Stimulated activated CD8-positive, alpha-beta memory T cell treated with anti-CD3 and anti-CD28 coated beads, Interleukin-2, amount 100 ng/mL, for 1 hour (primary cell): ENCODE measurements at places on chromosomes 4 and X.

GRCh38 chrX:148872161-148872535 lies 371.7 kb downstream of the AFF2 start:
- no peak for DNase-seq

DNA sequence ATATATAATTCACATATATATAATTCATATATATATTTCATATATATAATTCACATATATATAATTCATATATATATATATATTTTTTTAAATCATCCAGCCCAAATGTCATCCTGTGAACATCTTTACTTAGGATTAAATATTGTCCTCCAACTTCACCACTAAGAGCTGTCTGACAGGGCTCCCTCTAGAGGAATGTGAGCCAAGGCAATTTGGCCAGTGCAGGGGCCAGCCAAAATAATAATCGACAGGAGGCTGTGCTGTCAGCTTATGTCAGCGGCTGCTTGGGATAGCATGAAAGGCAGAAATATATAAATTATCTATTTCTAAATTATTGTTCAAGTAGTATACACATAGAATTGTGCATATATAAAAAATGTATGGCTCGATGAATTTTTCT lies 29.5 kb downstream of the EGFL6 start:
- DNase-seq = no peak

GRCh38 chr4:15720851-15721250 lies 18.0 kb downstream of the BST1 start:
- DNase-seq = no peak

DNA sequence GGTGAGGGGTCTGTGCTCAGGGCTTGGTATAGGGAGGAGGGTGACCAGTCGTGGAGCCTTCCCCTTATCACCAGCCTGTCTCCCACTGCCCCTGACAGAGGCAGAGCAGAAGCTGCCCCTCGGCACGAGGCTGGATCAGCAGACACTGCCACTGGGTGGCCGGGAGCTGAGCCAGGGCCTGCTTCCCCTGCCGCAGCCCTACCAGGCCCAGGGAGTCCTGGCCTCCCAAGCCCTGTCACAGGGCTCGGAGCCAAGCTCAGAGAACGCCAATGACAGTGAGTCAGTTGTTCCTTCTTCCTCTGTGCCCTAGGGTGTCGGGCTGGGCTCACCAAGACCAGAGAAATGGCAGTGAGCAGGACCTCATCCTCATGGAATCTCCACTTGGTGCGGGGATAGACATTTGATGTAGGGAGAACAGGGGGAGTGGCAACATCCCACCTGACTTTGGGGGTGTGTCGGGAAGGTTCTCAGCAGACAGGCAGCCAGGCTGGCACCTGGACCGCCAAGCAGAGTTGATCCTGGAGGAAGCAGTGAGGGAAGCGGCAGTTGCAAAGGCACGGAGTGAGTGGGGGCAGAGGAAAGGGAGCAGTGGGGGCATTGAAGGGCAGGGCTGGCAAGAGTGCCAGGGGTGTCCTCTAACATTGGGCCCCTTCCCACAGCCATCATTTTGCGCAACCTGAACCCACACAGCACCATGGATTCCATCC lies 14.3 kb upstream of the UBA1 start:
- no peak for DNase-seq

DNA sequence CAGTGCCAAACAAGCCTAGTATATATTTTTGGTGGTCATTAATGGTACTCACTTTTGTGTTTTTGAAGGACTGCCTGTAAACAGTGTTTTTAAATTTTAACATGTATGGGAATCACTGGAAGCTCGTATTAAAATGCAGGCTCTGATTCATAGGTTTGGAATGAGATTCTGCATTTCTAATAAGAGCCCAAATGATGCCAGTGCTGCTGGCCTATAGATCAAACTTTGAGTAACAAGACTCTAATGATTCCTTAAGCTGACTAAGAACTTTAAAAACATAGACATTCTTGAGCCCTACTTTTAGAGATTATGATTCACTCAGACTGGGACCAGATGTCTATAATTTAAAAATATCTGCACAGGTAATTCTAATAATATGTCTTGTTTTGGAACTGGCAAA lies 823.2 kb upstream of the LCORL start:
- no peak for DNase-seq

- DNase-seq = no peak
Observed at GRCh38 chr4:62661821-62662220, 1461.7 kb downstream of the ADGRL3 start.

DNA sequence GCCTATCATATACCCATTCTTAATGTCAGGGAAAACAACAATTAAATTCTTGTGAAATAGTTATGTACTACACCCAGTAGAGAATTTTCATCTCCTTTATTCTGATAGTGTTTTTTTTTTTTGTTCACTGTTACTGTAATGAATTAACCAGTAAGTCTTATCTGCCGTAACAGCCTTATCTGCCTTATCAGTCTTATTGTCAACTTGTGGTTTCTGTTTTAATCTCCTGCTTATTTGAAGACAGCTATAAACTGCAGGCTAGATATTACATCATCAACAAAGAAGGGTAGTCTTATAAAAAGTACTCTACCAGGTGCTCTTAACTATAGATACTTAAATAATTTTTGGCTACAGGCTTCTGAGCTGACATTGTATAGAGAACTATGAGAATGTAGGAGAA lies 79.5 kb downstream of the MAGEB5 start:
- DNase-seq = no peak

- DNase-seq = no peak
Observed at GRCh38 chr4:37245391-37245954, 930 bp downstream of the NWD2 start.

GRCh38 chr4:8738471-8738931 lies 133.1 kb downstream of the HMX1 start:
- DNase-seq = no peak

GRCh38 chrX:19019996-19020395 lies 36.1 kb upstream of the PHKA2 start:
- DNase-seq = no peak

DNA sequence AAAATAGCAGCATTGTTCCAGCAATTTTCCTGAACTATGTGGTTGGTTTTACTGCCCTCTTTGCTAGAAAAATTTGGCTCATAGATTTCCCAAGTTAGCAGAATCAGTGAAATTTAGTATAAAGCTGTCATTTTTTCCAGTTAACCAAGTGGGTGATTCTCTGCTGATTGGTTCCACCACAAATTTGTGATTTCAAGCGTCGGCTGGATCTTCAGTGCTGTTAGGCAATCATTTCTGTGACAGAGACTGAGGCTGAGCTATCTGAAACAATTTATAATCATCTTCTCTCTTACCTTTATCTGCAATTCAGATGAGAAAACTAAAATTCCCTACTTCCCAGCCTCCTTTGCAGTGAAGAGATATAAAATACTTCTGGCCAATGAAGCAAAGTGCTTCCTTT lies 68.6 kb upstream of the OTUD4 start:
- DNase-seq = no peak

DNA sequence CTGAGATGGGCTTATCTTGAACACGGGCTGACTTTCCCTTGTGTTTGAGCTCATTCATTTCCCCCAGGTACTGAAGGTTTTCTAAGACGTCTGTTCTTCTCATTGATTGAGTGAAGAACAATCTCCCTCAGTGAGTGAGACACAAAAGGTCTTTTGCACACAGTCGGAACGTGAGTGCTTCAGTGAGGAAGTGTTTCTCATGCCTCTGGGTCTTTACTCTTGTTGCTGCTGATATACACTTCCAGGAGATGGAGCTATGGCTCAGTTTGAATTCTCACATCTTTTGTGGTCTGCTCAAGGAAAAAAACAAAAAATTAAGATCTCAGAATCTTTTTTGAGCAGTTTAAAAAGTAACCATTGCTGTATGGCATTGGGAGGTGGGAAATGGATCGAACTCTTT lies 981.9 kb upstream of the TENM3 start:
- no peak for DNase-seq

GRCh38 chrX:86051741-86052140 lies 4.4 kb upstream of the CHM start:
- no peak for DNase-seq

DNA sequence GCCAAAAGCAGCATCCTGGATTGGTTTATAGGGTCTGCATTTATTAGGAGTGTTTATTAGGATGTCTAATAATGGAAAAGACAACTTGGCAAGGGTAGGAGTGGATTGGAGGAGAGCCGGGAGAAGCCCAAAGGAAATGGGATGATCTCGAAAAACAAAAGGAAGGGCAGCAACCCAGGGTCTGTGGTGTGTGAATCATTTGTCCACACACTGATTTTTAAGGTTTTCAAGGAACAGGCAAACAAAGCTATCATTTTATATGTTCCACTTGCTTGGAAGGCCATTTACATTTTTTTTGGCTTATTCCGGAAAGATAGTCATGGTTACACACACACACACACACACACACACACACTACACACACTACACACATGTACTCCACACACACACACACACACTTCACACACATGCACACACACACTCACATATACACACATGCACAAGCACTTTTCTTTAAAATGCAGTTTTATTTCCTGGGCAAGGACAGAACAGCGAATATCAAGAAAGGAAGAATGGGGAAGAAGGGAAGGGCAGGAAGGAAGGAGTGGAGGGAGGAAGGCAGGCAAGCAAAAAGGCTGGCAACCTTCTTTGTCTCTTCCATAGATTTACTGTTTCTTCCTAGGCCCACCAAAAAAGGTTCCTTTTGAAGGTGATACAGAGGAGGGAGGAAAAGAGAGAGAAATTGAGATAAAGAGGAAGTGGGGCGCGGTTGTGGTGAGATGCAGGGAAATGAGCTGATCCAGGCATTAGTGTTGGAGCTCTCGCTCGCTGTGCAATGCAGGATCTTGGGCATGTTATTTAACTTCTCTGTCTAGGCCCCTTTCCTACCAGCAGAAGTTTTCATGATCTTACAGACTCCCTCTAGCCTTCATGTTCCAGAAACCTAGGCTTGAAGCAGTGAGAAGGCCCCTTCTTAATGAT lies 88.6 kb upstream of the MAML3 start:
- DNase-seq = no peak

GRCh38 chr4:114037988-114038387 lies 58.5 kb upstream of the ARSJ start:
- DNase-seq = no peak

GRCh38 chr4:185127021-185127925 lies 15.8 kb upstream of the SLC25A4 start:
- no peak for DNase-seq

DNA sequence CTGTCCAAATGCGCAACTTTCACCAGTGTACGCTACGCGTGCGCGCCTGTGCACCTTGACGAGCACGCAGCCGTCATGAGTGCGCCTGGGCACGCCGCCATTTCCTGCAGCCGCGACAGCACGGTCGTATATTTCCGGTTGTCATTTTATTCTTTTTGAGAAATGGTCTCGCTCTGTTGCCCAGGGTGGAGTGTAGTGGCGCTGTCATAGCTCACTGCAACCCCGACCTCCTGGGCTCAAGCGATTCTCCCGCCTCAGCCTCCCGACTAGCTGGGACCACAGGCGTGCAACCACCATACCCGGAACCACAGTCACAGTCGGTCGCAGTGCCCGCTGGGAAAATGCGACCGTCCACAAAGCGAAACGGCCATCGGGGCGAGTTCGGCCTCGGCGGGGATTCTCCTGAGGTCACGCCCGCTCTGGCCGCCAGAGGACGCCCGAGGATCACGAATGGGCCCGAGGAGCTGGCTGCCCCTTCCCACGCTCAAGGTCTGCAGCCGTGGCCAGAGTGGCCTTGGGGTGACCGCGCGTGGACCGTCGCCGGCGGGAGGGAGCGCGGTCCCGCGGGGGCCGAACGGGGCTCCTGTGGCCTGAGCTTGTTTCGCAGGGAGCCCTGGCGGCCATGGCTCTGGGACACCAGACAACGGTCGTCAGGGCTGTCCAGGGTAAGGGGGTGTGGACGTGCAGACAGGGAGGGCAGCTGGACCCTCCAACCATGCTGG lies 23.7 kb upstream of the PNMA3 start:
- DNase-seq = peak; percentile 31

- no peak for DNase-seq
Observed at GRCh38 chr4:55184600-55185523, 59.5 kb upstream of the KDR start.

DNA sequence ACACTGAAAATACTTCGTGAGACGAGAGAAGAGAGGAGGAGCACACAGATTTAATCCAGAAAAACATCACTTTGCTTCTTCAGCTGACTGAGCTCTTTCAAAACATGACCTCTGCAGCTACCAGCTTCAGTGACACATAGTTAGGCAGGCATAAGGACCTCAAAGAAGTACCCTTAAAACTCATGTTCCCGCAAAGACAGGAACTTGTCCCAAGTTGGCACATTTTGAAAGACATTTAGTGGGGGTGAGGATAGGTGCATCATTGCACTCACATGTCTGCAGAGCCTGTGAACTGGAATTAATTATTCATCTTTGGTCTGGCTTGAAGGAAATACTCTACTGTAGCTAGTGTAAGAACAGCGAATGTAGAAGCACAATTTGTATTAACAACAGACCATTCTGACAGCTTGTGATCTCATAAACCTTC lies 221.8 kb downstream of the MGST2 start:
- DNase-seq = no peak

DNA sequence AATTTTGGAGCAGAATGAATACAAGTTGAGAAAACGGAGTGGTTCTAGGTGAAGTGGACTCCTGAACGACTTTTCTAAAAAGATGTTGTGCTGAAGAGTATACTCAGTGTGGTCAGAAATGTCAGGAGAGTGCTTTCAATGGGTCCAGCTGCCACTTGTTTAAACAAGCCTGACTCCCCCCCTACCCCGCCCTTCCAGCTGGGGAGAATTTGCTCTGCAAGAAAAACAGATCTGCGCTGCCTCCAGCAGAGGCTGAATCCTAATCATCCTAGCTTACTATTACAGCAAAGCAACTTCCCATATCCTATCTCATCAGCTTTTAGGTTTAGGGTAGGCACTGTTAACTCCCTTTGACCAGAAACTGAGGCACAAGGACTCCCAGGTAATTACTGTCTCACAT lies 1.9 kb downstream of the MAP3K15 start:
- no peak for DNase-seq

DNA sequence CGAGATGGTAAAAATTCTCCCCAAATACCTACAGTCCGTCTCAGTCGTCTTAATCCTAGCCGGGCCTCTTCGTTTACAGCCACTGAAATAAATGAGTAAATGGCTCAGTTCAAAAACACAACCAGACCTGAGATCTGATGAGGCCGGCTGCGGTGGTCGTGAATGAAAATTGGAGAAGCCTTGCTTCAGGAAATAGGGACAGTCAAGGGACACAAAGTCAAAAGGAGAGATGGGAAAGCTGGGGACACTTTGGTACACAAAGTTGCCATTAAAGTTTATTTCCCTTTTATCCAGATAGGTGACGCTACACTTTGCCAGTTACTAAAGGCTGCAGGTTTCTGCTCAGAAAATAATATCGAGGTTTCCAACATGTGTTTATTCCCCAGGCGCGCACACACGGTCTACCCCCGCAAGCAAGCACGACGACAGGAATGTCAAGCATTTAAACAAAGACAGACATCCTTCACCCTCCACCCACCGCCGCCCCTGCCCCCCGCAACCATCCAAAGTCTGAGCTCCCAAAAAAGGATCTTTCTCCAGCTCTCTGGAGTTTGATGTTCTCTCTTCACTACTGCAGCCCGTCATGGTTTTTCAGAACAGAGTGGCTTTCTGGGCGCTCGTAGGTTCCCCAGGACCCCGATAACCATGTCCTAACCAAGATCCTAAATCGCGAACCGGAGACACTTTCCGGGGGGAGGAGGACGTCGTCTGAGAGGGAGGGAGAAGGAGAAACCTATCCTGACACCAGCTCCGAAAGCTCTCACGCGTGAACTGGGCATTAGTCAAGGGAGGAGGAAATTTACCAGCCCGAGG lies 1.3 kb upstream of the PCDH7 start:
- no peak for DNase-seq
